ENCODE measurements at places on chromosomes 2 and 18. TPM values are rescaled to one million over a fixed set of nuclear protein-coding genes. Genes with fewer than 3 reads are reported as not detected.

SCN9A gene
- total RNA-seq: 5.2 TPM

CERKL gene
- total RNA-seq: not detected

SNORC gene
- total RNA-seq: 0.80 TPM

OTOF gene
- total RNA-seq: 10.6 TPM

DNA sequence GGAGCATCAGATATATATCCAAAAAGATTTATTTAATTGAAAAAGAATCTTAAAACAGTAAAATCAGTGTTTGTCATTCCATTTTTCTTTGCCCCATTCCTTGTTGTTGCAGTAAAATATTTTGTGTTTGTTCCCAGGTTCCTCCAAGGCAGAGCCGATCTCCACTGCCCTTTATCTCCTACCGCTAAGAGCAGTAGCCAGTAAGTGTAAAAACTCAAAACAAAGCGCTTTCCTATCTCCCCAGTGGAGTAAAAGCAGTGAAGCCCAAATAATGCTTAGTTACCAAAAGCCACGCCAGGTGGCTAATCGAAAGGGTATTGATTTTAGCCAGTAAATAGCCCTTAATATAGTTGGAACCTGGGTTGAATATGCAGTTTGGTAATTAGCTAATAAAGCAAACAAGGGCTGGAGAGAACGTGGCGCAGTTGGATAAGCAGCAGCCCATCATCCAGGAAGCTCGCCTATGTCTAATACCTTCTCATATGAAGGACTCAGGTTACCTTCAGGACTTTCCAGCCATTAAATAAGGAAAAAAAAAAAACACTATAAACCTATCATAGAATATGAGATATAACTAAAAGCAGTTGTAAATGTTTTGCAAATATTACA lies 12.4 kb upstream of the GPD2 start:
- H3K36me3 ChIP-seq: no peaks in the 10 kb centered on the region
- no peak overlapping the region for H3K4me3 ChIP-seq
- no peak overlapping the region for H3K27ac ChIP-seq
- no peaks in the 10 kb centered on the region for H3K27me3 ChIP-seq
- no peaks in the 10 kb centered on the region for H3K4me1 ChIP-seq

GRCh38 chr2:129299338-129299737 lies 680.1 kb upstream of the RAB6C start:
- H3K36me3 ChIP-seq: no peaks in the 10 kb centered on the region
- no peaks in the 10 kb centered on the region for H3K27me3 ChIP-seq
- H3K4me3 ChIP-seq: no peak overlapping the region
- no peak for DNase-seq
- peaks cover 23% of the 10 kb centered on the region for H3K4me1 ChIP-seq

GRCh38 chr2:103738606-103739005 lies 976.8 kb downstream of the TMEM182 start:
- H3K4me3 ChIP-seq: no peak overlapping the region
- no peak for DNase-seq
- H3K4me1 ChIP-seq: no peaks in the 10 kb centered on the region
- H3K27me3 ChIP-seq: no peaks in the 10 kb centered on the region
- H3K36me3 ChIP-seq: no peaks in the 10 kb centered on the region

DNA sequence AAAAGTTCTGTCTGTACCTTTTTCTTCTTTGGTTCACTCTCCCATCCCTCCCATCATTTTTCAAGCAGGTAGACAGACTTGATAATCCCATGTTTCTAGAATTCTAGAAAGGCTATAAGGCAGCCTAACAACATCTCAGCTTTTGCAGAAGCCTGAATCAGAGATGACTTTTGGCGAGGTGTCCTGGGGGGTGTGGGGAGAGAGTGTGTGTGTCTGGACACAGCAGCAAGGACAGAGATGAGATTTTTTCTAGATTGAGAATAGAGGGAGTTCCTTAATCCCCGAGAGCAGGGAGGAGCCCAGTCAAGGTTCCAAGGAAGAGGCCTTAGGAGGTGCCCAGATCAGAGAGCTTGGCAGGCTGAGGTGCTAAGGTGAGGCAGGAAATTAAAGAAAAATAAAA lies 22.0 kb upstream of the LAPTM4A start:
- no peaks in the 10 kb centered on the region for H3K36me3 ChIP-seq
- H3K27me3 ChIP-seq: no peaks in the 10 kb centered on the region

DNA sequence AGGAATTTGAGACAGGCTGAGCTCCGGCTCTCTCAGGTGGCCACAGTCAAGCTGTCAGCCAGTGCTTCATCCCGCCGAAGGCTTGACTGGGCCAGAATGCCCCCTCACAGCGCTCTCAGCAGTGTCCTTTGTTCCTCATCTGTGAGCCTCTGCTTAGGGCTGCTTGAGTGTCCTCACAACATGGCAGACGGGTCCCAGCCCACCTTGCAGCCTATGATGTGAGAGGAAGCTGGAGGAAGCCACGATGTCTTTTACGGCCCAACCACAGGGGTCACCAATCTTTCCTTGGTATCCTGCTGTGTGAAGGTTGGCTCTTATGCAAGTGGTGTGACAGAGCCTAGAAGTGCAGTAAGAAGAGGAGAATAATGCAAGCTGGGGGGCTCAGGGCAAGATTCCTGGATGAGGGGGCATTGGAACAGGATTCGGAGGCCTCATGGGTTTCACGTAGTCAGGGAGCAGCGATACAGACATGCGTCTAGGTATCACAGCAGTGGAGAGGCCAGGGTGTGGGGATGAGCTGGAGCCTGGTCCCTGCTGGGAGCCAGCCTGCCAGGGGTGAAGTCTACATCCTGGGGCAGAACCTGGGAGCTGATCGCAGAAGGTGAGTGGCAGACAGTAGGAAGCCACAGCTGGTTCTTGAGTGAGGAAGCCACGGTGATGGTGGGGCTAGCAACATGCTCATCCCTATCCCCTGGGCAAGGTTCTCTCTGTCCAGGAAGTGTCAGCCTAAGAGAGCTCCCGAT lies 234.1 kb downstream of the GLI2 start:
- H3K4me1 ChIP-seq: no peaks in the 10 kb centered on the region
- peaks cover 69% of the 10 kb centered on the region for H3K36me3 ChIP-seq
- H3K4me3 ChIP-seq: no peak overlapping the region
- H3K27ac ChIP-seq: no peak overlapping the region
- DNase-seq: no peak
- no peaks in the 10 kb centered on the region for H3K27me3 ChIP-seq

EGR4 gene
- not detected for total RNA-seq

- DNase-seq: no peak
- no peaks in the 10 kb centered on the region for H3K36me3 ChIP-seq
- no peak overlapping the region for H3K4me3 ChIP-seq
- no peaks in the 10 kb centered on the region for H3K27me3 ChIP-seq
These were observed 62.9 kb upstream of the TUBA3E start for GRCh38 chr2:130261099-130261498.

REG3A gene
- not detected for total RNA-seq

- no peaks in the 10 kb centered on the region for H3K4me1 ChIP-seq
- H3K27me3 ChIP-seq: no peaks in the 10 kb centered on the region
- no peak overlapping the region for H3K27ac ChIP-seq
- no peak overlapping the region for H3K4me3 ChIP-seq
- H3K36me3 ChIP-seq: peaks cover 3% of the 10 kb centered on the region
- DNase-seq: no peak
These were observed 122.3 kb downstream of the HAUS1 start for GRCh38 chr18:46226461-46226860.

COQ10B gene
- total RNA-seq: 11.6 TPM

DNA sequence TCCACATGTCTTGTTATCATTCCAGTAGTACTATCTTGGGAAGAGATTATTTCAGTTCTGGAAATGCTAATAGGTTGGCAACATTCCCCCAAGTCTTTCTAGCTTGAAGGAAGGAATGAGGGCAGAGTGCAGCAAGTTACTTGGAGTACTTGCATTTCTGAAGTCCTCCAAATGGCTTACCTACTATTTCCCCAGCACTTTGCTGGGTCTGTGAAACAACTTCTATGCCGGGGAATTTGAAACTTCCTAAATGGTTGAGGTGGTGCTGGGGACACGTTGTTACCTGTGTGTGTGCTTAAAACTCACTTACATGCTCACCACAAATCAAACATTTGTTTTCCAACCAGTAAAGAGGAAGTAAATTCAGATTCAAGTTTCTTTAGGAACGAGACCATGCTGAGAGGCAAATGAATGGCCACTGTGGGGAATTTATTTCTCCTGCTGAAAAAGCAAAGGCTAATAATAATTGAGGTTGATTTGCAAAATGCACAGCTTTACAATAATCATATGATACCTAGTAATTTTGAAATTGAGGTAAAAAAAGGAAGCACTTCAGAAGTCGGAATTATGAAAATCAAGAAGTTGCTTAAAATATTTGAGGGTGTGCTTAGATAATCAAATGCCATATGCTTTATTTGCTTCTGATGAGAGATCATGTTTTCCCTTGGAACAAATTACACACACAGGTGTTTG lies 1167.7 kb upstream of the ZEB2 start:
- peak; percentile 1 for DNase-seq
- H3K27ac ChIP-seq: no peak overlapping the region
- H3K36me3 ChIP-seq: no peaks in the 10 kb centered on the region
- no peak overlapping the region for H3K4me3 ChIP-seq

- no peak overlapping the region for H3K4me3 ChIP-seq
- H3K27ac ChIP-seq: no peak overlapping the region
- DNase-seq: no peak
- no peaks in the 10 kb centered on the region for H3K36me3 ChIP-seq
These were observed 24.0 kb downstream of the CERKL start for GRCh38 chr2:181632733-181633401.

G6PC2 gene
- total RNA-seq: not detected

- H3K27me3 ChIP-seq: no peaks in the 10 kb centered on the region
- DNase-seq: peak; percentile 8
- H3K4me3 ChIP-seq: no peak overlapping the region
- H3K4me1 ChIP-seq: no peaks in the 10 kb centered on the region
These were observed 145.4 kb upstream of the LYPD6 start for GRCh38 chr2:149184991-149185390.
